HFFc6 (cell line): ENCODE measurements at places on chromosomes 7 and 10.
A peak's percentile ranks its signal among the peaks of the same experiment; 100 is the strongest.

DNA sequence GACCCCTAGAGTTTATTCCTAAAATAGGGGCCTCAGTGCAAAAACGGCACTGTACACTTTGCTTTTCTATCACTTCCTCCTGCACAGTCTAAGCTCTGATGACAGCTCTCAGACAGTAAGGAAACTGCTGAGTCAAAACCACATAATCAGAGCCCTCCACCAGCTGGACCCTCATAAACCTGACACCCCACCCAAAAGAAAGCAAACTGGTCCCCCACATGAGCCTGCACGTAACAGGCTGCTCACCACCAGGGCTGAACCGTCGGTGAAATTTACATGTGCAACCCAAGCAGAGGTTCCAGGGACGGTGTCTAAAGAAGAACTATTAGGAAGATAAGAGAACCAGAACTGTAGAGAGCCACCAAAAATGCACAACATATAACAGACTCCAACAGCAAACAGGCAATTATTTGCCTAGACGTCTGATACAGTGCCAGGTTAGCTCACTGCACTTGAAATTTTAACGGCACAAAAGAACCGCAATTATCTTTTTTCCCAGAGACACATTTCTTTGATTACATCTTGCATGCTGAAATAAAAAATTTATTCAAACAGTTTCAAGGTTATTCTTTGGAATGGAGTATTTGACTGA is 19.6 kb downstream of the SGMS1 start:
- peak; percentile 32 for DNase-seq

DNA sequence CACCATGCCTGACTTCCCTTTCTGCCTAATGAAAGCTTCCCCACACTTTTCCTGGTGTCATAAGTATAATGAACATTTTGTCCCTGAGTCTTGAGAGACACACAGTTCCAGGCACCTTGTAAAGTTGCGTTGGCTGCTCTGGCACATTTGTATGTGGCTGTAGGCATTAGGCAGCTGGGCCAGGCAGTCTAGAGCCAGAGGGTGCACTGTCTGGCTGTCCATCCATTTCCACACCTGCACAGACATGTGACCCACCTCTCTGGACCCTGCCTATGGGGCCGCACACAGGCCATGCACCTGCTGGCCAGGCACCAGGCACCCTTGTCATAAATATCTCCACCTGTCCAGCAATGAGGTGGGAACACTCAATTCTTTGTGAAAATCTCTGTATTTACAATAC is 54.7 kb upstream of the ANTXRL start:
- no peak for DNase-seq

DNA sequence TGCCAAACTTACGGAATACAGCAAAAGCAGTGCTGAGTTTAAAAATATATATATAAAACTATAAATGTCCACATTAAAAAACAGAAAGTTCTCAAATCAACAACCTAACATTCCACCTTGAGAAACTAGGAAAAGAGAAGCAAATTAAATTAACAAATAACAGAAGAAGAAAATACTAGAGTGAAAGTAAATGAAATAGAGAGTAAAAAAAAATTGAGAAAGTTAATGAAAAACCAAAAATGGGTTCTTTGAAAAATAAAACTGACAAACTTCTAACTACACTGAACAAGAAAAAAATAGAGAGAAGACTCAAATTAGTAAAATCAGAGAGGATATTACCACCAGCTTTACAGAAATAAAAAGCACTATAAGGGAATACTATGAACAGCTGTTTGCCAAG is 22.1 kb downstream of the RASGEF1A start:
- no peak for DNase-seq

DNA sequence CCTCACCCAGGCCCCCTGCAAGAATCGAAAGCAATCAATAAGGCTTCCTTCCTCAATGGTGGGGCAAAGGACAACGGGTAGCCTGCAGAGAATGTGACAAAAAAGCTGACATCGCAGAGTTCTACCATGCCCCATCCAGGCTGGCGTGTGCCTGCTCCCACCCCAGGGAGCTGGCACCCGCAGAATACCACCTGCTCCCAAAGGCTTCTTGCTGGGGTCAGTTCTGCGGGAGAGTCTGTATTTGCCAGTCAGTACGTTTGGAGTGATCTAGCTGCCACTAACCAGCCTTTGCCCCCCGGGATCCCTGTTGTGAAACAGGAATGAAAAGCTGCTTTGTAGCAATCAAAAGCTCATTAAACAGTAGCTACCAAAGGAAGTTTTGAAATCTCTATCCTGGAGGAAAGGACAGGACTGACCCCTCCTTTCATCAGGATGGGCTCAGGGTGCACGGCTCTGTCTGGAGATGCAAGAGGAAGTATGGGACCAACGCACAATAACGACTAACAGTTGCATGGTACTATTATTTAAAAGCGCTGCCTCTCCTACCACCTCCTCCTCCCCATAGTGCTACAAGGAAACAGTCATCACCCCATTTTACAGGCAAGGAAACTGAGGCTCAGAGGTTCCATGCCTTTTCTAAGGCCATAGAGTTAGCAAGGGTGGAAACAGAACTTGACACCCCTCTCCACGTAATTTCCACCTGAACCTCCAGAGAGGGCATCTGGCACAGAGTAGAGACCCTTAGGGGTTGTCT is 67.0 kb downstream of the FGFR2 start:
- DNase-seq, result no peak

DNA sequence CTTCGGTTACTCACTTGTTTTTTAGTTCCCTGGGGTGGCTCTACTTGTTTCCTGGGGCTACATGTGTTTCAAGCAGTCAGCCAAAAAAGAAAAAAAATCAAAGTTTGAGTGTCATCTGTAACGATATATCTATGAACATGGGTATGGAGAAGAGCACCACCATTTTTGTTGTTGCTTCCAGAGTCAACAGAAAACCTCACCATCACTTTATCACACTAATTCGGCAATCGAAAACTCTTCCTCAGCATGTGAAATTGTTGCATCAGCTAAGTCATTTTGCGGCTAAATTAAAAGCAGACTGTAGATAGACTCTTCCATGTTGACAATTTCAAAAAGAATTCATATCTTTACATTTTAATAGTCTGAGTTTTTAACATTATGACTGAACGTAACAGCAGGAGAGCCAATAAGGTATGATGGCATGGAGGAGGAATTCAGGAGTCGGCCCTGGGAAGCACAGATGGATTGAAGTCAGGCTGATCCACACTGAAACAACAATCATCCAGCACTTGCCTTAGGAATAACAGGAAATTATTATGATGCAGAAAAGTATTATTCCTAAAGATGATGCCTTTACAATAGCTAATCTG is 455.7 kb upstream of the KLF6 start:
- peak; percentile 59 for DNase-seq

DNA sequence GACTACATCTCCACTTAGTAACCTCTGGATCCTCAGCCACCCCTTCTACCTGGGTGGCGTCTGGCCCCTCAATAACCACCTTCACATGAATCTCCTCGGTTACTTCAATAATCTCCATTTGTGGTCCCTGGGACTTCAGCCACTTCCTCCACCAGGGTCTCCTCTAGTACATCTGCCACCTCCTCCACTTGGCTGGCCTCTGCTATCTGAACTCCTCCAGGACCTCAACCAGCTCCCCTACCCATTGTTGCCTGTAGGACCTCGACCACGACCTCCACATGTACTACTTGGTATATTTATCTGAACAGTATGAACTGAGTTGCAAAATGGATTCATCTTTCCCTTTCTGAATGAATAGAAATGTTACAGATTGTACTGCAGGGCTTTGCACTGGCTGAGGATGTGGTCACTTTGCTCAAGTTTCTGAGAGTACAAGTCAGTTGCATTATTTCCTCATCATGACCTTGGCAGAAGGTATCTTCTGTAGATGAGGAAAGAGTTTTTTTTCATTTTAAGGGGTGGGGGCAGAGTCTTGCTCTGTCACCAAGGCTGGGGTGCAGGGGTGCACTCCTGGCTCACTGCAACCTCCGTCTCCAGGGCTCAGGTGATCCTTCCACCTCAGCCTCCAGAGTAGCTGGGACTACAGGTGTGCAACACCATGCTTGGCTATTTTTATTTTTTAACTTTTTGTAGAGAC is 36.0 kb downstream of the MAT1A start:
- DNase-seq, result no peak

GRCh38 chr10:95628786-95629185 is 27.7 kb downstream of the ALDH18A1 start:
- no peak for DNase-seq

DNA sequence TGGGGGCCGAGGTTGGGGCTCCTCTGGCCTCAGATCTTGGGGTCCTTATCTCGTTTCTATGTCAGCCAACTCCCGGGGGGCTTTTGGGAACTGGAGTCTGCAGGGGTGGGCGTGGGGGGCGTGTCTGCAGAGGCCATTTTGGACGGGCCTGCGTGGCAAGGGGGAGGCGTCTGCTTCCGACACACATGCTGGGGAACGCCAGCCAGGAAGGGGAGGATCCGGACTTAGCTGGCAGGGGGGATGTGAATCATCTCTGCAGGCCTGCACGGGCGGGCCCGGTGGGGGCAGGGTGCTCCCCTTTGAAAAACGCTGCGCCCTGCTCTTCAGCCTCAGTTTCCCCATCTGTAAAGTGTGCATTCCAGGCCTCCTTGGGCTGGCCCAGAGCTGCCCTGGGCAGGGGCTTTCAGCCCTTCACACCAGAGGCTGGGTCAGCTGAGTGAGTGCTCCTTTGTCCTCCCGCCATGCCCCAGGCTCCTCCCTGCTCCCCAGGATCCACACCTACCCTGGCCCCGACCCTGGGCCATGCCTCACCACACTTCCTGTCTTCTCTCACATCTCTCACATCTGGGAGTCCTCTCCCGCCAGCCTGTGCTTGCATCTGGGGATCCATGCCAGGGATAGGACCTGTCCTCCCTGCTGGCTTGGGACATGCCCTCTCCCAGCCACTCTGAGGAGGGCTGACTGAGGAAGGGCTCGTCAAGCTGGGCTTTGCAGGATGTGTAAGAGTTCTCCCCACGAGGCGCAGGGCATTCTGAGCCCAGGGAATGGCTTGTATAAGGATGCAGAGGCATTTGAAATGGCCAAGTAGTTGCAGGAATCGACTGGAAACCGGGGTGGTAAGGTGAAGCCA is 172.6 kb upstream of the TNRC18 start:
- peak; percentile 92 for DNase-seq

- DNase-seq, result no peak
Observed at GRCh38 chr7:150685219-150686029, at the start of gene GIMAP2. TSS of gene GIMAP2 (plus strand) at chr7:150685706. CDS start at chr7:150687060, 1,354 bp downstream.

- DNase-seq, result no peak
Observed at GRCh38 chr10:49783645-49784044, 21.5 kb upstream of the OGDHL start.
